Gastrocnemius medialis (tissue), 4 donors: ENCODE measurements at places on chromosomes 5 and 9. TPM values are rescaled to one million over a fixed set of nuclear protein-coding genes. Genes with fewer than 3 reads are reported as not detected.

The SPOCK1 gene
- 19.1 TPM for total RNA-seq

The HSD17B4 gene
- 200 TPM for total RNA-seq

- DNase-seq, result no peak
Observed at GRCh38 chr5:39223565-39224156, 4.3 kb upstream of the FYB1 start.

GRCh38 chr5:14056039-14056438 is 87.1 kb upstream of the TRIO start:
- DNase-seq, result no peak

- no peak for DNase-seq
Observed at GRCh38 chr9:77856615-77857014, 175.0 kb downstream of the GNAQ start.

DNA sequence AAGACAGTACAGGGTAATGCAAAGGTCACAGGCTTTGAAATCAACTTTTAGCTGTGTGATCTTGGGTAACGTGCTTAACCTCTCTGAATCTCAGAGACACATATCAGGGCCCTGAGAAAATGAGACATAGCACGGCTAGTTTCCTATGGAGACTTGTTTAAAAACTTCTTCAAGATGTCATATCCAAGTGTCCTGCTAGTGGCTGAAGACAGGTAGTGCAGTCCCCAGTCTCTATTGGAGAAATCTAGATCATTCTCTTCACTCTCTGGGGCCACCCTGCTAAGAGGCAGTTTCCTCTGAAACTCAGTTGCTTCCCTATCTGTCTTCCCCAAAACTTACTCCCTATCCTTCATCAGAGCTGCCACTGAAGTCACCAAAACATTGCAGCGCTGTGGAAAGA is 30.3 kb upstream of the GRXCR2 start:
- DNase-seq, result no peak

DNA sequence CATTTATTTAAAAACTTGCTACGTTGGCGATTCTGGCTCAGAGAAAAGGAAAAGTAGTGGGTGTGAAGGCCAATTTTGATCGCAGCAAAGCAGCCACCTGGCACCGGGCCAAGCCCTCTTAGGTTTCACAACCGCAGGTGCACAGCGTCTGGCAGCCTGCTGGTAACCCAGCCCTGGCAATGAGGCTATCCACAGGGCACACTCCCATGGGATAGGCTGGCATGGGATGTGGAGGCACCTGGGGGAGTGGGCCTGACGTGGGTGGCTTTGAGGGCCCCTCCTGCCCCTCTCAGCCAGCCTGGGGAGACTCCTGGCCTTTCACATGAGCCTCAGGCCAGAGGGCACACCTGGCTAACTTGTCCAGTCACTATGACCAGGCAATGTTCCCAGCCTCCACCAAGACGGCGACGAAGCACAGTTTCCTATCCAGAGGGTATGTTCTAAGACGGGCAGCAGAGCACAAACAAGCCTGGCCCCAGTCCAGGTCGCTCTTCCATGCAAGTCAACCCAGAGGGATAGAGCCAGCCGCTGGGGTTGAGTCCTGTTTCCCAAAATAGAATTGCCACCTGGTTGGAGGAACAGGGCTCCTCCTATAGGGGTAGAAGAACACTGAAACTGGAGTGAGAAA is 19.0 kb downstream of the CMBL start:
- DNase-seq, result peak; percentile 90

DNA sequence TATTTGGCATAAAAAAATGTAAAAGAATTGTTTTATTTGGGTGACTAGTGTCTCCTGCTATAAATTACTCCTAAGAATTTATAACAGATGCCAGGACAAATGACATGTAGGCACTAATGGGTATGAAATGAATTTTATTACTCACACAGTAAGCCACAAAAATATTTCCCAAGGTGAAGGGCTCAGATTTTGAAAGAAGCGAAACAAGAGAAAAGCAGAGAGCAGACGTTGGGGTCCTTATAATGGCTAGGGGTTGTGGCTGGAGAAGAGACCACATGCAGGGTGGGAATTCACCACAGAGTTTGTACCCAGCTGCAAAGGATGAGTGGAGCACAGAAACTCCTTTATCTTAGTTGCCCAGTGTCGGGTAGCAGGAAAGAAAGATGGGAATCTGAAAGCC is 45.0 kb upstream of the PRR16 start:
- no peak for DNase-seq

DNA sequence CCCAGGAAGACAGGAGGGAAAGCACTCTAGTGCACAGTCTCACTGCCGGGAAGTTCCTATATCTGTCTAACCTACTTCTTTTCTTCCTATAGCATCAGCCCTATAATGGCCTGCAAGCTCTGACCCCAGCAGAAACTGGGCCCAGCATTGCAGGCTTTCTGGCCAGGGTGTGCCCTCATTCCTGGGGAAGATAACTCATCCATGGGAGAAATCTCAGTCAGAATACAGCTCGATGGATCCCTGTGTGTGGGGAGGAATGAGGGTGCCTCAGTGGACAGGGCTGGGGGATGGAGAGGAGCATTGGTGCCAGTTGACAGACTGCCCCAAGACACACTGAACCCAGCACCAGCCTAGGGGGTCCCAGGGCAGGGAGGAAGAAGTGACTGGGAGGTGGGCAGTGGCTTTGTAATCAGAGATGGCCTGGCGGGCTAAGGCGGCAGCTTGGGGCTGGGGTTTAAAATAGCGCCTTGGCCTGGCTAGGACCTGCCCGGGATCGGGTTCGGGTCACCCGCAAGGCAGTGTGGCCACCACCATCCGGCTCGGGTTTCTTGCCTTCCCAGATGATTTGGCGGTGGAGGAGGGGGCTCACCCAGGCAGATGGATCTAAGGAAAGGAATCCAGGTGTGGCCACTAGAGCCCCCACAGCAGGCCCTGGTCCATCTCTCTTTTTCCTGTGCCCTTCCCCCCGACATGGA is 7.6 kb upstream of the CXXC5 start:
- peak; percentile 76 for DNase-seq

DNA sequence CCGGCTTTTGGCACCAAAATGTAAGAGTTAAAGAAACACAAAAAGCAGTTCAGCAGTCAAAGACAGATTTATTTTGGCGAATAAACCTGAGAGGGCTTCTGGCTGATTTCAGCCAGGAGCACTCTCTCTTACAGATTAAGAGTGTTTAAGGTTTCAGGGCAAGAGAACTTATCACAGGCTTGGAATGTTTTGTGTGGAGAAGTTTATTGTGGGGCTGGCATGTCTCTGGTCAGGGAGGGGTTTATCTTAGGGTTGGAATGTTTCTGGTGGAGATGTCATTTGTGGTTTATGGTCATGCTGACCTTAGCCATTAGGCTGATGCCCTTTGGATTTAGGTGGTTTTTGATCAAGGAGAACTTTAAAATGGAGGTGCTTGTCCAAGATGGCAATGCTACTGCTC is 622.3 kb upstream of the PTPRD start:
- no peak for DNase-seq
